Tracheal epithelial cell (primary cell): ENCODE measurements at places on chromosomes 6 and 20. TPM values are rescaled to one million over a fixed set of nuclear protein-coding genes. Genes with fewer than 3 reads are reported as not detected.

Gene ADAM33
- not detected in 2 replicates for total RNA-seq

Gene OR2J3
- total RNA-seq: not detected in 2 replicates

Gene NRSN1
- not detected in 2 replicates for total RNA-seq

Gene MYLK4
- 0.21 and 0.24 TPM in 2 replicates for total RNA-seq

Gene SEC23B
- total RNA-seq: 73.5 and 101 TPM in 2 replicates

Gene BMP2
- total RNA-seq: 12.6 and 25.5 TPM in 2 replicates

Gene SRXN1
- 68.0 and 171 TPM in 2 replicates for total RNA-seq
